ENCODE measurements at places on chromosomes 1 and 21.
A peak's percentile ranks its signal among the peaks of the same experiment; 100 is the strongest.

DNA sequence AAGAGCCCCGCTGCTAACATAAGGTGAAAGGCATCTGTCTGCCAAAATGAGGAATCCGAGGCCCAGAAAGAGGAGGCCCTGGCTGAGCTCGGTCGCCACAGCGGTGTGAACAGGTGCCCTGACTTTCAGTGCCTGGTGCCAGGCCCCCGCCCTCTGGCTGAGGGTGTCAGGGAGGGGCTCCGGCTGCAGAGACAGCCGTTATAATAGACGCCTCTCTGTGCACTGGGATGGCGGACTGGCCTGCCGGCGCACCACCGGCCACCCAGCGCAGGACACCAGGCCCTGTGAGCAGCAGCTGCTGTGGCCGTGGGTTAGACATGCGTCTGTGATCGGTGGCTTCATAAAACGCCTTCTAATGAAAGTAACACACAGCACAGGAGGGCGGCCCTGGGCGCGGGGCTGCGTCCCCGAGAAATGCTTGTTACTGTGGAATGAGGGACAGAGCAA lies 51.4 kb upstream of the ACTRT2 start:
- peak; percentile 88 for DNase-seq

DNA sequence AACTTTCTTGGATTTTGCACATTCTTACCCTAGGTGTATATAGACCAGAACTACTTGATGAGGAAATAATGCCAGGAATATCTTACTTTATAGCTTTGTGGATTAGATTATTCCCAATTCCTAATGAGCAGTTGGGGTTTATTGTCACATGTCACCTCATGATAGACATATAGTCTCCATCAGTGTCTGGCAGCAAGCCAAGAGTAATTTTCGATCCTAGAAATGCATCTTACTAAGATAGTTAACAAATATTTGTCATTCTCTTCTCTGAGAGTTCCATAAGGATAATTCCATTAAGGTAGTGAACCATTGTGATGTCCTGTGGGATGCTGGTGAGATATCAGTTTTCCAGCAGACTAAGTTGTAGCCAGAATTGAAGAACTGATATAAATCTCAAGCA lies 1282.9 kb upstream of the B3GALT2 start:
- no peak for DNase-seq

- no peak for DNase-seq
Measured at GRCh38 chr1:53948291-53948690, 2.1 kb downstream of the LRRC42 start.

DNA sequence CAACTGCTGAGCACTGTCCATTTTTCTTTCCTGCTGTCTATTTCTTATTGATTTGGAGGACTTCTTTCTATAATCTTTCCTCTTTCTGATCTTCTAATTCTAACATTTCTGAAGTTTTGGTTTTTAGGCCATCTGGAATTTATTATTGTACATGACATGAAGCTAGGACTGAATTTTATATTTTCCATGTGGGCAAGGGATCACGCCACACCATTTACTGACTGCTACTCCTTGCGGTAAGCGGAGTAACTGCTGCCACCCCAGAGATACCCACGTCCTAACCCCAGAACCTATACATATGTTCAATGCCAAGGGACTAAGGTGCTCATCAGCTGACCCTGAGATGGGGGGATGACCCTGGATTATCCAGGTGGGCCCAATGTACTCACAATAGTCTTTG lies 70.6 kb downstream of the NPHP4 start:
- DNase-seq, result no peak

DNA sequence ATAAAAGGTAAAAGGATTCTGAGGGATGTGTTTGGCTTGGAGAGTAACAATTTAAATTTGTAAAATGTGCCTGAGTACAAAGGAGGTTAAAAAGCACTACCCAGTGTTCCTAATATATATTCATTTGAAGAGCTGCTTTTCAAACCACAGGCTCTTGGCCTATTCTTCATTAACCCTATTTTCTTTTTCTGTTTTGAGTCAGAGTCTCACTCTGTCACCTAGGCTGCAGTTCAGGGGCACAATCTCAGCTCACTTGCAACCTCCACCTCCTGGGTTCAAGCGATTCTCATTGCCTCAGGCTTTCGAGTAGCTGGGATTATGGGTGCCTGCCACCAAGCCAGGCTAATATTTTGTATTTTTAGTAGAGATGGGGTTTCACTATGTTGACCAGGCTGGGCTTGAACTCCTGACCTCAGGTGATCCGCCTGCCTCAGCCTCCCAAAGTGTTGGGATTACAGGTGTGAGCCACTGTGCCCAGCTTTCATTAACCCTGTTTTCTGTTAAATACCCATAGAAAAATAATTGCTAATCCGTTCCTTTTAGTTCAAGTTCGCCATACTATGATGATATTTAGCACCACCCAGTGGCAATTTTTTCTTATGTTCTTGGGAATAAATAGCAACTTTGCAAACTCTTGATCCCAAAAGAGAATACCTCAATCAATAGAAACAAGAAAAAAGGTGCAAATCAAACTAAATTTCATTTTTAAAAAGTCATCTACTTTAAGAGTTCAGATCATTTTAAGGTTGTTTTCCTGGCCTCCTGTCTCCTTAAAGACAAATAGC lies 30.5 kb downstream of the ZBTB8OS start:
- DNase-seq, result no peak

GRCh38 chr1:213861841-213862240 lies 125.9 kb upstream of the PROX1 start:
- DNase-seq, result no peak

DNA sequence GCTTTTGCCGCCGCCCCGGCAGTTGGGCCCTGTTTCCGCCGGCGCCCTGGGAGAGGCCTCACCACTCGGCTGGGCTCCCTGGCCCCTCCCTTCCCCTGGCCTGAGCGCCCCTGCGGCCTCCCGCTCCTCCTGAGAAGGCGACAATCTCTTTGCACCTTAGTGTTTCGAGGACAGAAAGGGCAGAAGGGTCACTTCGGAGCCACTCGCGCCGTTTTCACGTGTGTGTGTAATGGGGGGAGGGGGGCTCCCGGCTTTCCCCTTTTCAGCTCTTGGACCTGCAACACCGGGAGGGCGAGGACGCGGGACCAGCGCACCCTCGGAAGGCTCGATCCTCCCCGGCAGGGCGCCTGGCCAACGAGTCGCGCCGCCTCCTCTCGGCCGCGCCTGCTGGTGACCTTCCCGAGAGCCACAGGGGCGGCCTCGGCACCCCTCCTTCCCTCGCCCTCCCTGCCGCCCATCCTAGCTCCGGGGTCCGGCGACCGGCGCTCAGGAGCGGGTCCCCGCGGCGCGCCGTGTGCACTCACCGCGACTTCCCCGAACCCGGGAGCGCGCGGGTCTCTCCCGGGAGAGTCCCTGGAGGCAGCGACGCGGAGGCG lies 432 bp upstream of the SIM2 start:
- peak; percentile 81 for DNase-seq

GRCh38 chr1:204307334-204307883 lies 52.3 kb downstream of the PLEKHA6 start:
- no peak for DNase-seq

GRCh38 chr21:42062236-42063022 lies 8.7 kb upstream of the UMODL1 start:
- DNase-seq, result no peak

DNA sequence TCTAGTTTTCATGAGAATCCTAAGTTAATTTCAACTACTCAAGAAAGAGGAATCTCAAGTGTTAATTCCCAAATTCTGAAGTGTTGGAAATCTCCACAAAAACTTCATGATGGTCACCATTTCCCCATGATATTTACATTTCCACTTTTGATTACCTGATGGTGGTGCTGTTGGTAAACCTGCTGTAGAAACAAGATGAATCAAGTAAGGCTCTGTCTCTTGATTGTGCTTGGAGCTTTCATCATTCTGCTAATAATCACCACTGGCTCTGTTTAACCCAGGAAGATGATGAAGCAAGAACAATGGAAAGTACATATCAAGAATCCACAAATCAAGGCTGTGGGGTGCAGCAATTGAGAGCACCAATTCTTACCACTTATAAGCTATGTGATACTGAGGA lies 77.8 kb downstream of the C4BPA start:
- DNase-seq, result no peak

GRCh38 chr1:183995322-183996039 lies 42.0 kb downstream of the COLGALT2 start:
- DNase-seq, result no peak

- no peak for DNase-seq
Measured at GRCh38 chr1:151814426-151814825, 9.2 kb upstream of the LINGO4 start.

DNA sequence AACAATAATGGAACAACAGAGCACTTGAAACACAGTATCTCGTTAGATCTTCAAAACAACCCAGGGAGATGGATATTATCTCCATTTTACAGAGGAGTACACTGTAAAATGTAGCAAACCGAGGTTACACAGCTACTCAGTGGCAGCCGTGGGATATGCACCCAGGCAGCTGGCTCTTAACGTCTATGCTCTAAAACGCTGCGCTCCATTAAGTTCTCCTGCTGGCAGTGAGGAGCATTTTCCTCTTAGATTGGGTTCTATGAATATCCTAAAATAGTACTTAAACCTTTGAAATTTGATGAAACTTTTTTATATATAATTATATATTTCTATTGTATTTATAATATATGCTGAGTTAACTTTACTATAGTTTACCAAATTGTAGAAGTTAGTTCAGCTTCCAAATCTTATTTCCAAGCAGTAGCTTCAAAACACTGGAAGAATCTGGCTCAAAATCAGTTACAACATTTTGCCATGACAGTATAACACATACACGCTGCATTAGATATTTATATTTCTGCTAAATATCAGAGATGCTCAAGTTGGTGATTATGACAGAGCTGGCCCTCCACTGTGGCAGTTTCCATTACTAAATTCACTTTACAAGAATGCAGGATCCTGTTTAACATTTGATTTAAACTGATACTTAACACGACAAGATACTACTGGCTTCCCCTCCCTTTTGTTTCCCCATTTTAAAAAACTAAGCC lies 49.5 kb downstream of the TGFBR3 start:
- DNase-seq, result no peak

DNA sequence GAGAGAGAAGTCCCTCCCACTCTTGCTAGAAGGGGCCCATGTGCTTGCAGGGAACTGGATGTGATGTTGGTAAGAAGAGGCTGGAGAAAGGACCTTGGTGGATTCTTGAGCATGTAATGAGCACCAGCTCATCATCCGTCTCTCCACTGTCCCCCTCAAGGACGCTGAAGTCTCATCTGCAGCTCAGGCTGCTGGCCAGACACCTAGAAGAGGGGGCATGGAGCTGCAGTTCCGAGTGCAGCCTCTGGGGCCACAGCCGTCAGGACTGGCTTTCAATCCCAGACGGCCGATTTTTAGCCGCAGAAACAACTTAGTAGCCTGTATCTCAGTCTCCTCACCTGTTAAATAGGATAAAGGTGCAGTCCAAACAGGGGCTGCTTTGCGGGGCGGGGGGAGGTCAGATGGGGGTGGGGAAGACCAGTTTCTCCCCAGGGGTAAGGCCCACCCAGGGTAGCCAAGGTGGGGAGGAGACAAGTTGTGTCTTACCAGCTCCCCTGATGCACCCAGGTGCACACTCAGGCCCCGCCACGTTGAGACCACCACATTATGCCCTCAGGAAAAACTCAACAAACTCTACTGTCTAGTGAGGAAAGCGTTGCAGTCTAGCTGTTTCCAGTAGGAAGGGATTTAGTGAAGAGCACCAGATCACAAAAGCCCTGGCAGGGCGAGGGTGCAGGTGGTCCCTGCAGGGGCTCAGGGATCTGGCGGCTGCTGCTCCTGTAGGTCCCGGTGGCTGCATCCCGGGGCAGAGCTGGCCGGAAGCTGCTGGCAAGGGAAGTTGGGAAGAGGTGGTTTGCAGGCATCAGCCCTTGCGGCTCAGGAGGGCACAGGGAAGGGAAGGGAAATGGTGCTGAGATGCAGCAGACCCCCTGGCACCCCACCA lies 29.5 kb downstream of the LDLRAP1 start:
- DNase-seq, result no peak

GRCh38 chr1:160544647-160545046 lies 21.6 kb upstream of the SLAMF6 start:
- DNase-seq, result no peak

DNA sequence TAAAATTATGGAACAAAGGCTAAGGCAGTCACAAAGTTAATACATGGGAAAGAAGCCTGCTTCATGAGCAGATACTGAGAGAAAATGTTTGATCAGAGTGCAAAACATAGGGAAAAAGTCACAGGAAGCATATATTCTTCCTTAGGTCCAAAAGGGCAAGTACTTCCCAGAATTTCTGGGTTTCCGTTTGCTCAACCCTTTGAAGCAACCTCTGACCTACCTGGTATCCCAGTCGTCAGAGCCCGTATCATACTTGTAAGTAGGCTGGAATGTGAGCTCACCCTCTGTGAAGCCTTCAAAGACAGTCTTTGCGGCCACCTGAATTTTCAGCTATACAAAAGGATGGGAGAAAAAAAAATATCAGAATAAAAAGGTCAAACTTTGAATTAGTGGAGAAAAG lies 20.5 kb upstream of the MTF1 start:
- no peak for DNase-seq

DNA sequence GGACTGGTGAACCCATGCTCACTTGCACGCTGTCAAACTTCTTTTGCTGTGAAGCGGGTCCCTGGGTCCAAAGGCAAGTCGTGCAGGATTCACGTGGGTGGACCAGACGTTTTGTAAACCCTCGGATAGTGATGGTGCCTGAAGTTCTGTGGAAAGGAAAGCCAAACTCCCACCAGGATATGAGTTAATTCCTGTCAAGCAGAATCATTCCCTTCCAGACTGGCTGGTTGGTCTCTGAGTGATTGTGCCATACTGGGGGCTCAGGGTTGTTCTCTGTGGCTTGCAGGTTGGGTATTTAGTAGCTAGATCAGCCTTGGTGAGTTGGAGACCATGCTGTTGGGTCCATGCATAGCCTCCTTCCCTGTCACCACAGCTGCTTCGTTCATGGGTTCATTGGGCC lies 32.7 kb upstream of the IGSF5 start:
- no peak for DNase-seq

GRCh38 chr1:246784621-246785493 lies 60.6 kb downstream of the SCCPDH start:
- DNase-seq, result no peak

- no peak for DNase-seq
Measured at GRCh38 chr1:3114846-3115245, 45.8 kb downstream of the PRDM16 start.

GRCh38 chr21:42683371-42684108 lies 30.1 kb downstream of the PDE9A start:
- no peak for DNase-seq

DNA sequence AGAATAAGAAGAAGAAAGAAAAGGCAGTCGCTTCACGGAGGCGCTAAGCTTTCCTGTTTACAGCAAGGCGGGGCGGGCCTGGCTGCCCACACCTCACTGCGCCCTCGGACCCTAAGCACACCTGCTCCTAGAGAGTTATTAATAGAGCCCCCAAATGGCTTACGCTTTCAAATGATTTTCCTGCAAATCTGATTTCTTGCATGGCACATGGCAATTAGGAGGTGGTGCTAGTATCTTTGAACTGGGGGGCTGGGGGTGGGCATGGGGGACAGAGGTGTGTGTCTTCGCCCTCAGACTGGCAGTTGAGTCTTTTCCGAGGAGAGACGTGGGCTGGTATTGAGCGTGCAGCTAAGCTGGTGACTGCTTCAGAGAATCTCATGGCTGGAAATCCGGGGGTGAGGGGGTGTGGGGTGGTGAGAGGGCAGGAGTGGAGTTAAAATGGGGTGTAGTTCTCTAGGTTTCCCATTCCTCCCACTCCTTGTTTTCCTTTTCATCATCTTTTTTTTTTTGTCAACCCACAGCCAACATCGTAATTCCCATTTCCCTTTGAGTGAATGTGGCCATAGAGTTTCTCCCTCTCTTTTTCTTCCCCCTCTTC lies 1.3 kb downstream of the S1PR1 start:
- DNase-seq, result no peak

All from mesenteric fat pad (tissue), 1 donor.